ENCODE measurements at places on chromosomes 4 and X.
A peak's percentile ranks its signal among the peaks of the same experiment; 100 is the strongest.

- peak; percentile 64 for DNase-seq
Measured at GRCh38 chr4:170026253-170027021, at the start of gene MFAP3L. Gene MFAP3L, minus strand, starts transcription at chr4:170026395. Its CDS starts 20,518 bp downstream, at chr4:170005877.

DNA sequence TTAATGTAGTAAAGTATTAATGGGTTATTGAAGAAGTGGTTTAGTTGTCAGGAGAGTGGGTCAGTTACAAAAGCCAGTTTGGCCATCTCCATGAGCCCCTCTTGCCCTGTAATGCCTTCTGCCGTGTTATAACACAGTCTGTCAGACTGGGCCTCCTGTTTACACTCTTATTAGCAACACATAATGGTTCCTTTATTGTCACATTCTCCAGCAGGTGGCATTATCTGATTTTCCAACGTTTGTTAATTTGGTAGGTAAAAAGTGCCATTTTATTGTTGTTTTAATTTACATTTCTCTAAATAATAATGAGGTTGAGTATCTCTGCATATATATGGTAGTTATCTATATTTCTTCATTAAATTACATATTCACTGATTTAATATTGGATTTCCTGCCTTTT, 560.8 kb downstream of the FGF13 start:
- no peak for DNase-seq

- no peak for DNase-seq
Measured at GRCh38 chrX:107429090-107429489, 20.4 kb upstream of the FRMPD3 start.

GRCh38 chr4:109574931-109575804, 15.1 kb downstream of the MCUB start:
- no peak for DNase-seq

- no peak for DNase-seq
Measured at GRCh38 chr4:140781596-140781995, 25.4 kb upstream of the TBC1D9 start.

DNA sequence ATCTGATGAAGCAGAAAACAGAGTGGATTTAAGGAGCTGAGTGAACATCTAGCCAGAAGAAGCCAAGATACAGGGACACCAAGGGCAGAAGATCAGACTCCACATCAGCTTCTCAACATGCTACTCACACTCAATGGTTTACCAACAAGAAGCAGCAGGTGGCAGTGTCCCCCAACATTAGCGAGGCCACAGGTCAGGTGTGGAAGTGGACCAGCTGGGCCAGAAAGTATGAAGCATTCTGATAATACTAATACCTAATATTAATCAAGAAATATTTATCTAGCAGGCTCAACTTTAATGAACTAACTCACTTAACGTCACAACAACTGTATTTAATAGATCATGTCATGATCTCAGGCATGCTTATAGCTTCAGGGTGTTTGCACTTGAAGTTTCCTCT, 73.4 kb upstream of the TTC29 start:
- peak; percentile 9 for DNase-seq

DNA sequence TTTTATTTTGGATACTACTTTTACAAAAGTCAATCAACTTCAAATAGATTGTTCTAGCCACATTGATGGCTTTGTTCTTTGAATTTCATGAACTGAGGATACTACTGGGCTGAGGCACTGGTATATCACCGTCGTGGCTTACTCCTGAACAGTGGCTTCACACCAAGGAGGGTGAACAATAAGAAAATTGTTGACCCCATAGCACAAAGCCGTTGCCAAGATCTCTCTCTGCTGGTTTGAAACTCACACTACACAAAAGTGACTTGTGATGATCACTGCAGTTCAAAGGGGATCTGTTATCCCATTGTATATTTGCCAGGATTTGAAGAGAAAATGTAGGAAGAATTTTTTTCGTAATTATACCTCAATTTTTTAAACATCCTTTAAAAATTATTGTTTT, 119.6 kb downstream of the PDLIM5 start:
- DNase-seq = no peak

- no peak for DNase-seq
Measured at GRCh38 chr4:123162859-123163258, 233.7 kb upstream of the SPRY1 start.

- DNase-seq = no peak
Measured at GRCh38 chrX:15816886-15817285, 26.6 kb downstream of the ZRSR2 start.

DNA sequence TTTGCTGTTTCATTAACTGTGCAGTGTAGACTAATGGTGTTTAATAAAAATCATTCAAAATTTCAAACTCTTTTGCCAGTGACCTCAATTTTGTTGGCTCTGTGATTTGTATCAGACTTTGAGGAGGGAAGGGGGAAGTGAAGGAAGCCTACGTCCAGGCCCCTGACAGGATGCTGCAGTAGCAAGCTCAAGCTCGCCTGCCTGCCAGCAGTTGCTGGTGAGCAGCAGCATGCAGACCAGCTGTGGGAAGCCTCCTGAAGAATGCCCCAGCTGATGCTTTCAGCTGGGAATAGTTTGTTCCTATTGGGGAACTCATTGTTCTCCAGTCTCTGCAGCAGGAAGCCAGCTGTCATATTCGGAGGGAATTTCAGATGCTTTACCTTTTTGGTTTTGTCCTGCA, 495.2 kb downstream of the AFF2 start:
- DNase-seq = no peak

DNA sequence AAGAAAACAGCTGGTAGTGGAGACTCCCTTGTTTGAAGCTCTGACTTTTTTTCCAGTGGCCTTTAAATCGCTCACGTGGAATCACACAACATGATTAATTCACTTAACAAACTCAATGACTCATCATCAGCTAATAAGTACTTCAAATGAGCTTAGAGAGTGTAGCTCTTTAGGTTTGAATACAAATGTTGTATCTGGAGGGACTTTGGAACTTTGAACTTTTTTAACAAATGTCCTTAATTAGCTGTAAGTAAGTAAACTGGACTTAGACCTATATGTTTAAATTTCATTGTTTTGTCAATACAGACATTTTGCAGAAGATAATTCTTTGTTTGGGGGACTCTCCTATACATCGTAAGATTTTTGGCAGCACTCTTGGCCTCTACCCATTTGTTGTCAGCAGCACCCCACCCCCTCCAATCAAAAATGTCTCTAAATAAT, 581.1 kb downstream of the SPRY1 start:
- DNase-seq = no peak

GRCh38 chrX:154774622-154775021, 12.0 kb downstream of the DKC1 start:
- no peak for DNase-seq

DNA sequence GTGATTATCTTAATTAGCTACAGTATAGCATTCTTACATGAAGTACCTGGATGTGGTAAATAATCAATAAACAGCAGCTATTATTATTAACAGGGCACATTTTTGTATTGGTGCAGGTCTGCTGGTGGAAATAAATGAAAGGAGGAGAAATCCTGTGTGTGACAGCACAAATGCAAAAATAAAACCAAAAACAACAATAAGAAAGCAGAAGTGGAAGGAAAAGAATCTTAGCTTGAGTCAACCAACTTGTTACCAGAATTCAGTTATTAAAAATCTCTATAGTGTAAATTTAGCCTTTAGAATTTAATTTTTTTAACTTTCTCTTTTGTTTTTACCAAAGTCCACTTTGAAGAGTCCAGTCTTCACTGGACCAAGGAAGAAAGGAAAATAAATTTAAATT, 63.1 kb upstream of the LSM6 start:
- DNase-seq = no peak

GRCh38 chr4:39548425-39549067, 21.3 kb upstream of the UGDH start:
- DNase-seq = no peak

- no peak for DNase-seq
Measured at GRCh38 chrX:110746014-110746413, 49.6 kb downstream of the CHRDL1 start.

GRCh38 chrX:12489341-12489740, 301.9 kb upstream of the PRPS2 start:
- DNase-seq = no peak

DNA sequence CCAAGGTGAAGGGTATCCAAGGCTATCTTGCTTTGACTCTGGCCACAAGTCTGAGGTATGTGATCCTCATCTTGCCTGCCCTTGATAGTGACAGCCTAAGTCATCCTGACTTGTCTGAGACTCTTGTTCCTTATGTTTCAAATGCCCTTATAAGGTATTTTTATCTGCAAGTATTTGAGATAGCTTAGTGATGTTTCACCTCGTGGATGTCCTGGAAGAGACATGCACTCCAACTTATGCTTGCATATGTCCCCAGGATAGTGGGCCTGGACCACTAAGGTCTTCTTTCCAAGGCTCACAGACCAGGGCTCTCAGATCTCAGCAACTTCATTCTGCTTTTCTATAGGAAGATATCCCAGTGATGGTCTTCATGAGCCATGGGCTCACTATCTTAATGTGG, 120.5 kb upstream of the WDR1 start:
- DNase-seq = no peak

GRCh38 chr4:27692158-27692557, 831.5 kb downstream of the STIM2 start:
- DNase-seq = no peak

GRCh38 chr4:101288365-101289145, 58.8 kb downstream of the PPP3CA start:
- DNase-seq = no peak

GRCh38 chrX:20063716-20064351, 52.9 kb downstream of the MAP7D2 start:
- no peak for DNase-seq

- DNase-seq = no peak
Measured at GRCh38 chr4:139229534-139230039, 50.4 kb downstream of the MGARP start.

DNA sequence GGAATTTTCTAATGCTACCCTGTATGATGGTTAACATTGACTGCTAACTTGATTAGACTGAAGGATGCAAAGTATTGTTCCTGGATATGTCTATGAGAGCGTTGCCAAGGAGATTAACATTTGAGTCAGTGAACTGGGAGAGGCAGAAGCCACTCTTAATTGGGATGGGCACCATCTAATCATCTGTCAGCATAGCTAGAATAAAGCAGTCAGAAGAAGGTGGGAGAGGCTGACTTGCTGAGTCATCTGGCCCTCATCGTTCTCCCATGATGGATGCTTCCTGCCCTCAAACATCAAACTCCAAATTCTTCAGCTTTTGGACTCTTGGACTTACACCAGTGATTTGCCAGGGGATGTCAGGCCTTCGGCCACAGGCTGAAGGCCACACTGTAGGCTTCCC, 878.5 kb downstream of the PCDH7 start:
- DNase-seq = no peak

GRCh38 chrX:75131973-75132627, 24.0 kb downstream of the ABCB7 start:
- DNase-seq = no peak

DNA sequence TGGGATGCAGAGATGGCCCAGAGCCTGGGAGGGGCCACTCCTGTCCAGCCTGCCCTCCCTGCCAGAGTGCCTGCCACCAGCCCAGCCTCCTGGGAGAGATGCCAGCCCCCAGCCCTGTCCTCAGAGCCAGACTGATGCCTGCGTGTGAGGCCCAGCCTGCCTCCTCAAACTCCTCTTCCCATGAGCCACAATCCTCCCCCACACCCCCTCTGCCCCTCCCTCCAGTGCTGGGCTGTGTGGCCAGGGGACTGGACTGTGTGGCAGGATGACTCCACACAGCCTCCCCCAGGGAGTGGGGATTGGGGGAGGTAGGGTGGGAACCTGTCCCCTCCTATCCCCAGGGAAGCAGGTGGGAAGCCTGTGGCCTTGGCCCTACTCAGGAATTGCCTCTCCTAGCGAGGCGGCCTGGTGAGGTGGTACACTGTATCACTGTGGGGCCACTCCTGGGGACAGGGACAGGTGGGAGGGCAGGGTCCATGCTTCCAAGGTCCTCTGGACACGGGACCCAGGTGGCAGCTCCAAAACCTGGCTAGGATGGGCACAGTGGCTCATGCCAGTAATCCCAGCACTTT, 4.3 kb upstream of the SH3BP2 start:
- no peak for DNase-seq

DNA sequence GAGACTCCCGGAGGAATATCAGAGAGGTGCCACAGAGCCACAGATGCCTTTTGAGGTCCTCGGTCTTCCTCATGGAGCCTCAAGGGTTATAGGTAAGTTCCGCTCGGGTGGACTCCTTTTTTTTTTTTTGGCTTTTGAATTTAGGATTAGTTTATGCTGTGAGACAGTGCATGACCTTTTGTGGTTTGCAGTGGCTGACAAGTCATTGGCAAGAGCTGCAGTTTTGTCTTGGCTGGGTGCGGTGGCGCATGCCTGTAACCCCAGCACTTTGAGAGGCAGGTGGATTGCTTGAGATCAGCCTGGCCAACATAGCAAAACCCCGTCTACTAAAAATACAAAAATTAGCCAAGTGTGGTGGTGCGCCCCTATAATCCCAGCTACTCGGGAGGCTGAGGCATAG, 4.5 kb upstream of the GRSF1 start:
- no peak for DNase-seq

DNA sequence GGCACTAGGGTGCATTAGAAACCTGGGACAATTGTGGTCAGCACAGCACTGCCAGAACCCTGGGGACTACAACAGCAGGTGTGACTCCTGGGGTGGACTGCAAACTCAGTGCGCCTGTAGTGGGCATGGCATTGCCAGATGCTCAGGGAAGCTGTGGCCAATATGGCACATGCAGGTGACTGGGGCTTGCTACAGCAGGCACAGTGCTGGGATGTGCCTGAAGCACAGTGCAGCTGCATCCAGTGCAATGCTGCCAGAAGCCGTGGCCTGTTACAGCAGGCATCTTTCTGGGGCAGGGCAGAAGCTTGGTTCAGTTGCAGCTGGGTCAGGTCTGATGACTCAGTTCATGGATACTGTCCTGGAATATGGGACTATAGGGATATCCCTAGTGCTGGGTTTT, 445.8 kb downstream of the CCSER1 start:
- no peak for DNase-seq

DNA sequence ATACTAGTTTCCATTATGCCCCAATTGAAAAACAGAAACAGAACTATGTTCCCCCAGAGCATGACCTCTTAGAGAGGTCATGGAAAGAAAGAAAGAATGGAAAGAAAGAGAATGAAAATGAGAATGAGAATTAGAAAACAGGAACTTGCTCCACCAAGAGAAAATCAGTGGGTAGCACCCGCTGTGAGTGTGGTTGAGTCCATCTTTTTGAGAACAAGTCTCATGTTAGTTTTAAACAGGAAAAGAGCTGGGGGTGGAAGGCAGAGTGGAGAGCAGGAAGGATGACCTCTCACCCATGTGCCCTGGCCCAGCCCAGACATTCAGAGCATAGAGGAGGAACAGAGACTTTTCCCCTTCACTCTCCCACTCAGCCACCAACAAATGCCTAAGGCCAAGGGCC, 4.9 kb downstream of the GSX2 start:
- no peak for DNase-seq
